Stimulated activated CD4-positive, alpha-beta T cell treated with anti-CD3 and anti-CD28 coated beads, Interleukin-15, amount 100 ng/mL, for 1 hour (primary cell): ENCODE measurements at places on chromosomes 1 and 21.

- DNase-seq = no peak
These were observed 111.8 kb upstream of the NBPF11 start for GRCh38 chr1:148263906-148264255.

- DNase-seq = no peak
These were observed 989.8 kb upstream of the B3GALT2 start for GRCh38 chr1:194176212-194176611.

GRCh38 chr1:39283858-39284257, 79.4 kb downstream of the MACF1 start:
- no peak for DNase-seq

DNA sequence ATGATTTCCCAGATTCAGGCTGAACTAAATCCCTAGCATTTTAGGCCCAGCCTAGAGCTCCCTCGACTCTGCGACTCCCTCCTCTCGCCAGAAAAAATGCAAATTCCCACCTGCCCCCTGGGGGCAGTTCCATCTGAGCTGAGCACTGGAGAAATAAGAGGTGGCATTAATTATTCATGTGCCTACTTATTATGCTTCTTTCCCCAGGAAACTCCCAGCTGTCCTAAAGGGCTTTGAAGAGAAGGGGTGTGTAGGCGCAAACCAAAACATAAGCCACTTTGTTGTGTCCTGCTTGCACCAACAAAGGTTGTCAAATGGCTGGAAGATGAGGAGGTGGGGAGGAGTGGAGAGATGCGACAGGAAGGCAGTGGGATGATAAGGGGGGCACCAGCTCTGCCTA, 41.4 kb upstream of the GOLT1A start:
- no peak for DNase-seq

DNA sequence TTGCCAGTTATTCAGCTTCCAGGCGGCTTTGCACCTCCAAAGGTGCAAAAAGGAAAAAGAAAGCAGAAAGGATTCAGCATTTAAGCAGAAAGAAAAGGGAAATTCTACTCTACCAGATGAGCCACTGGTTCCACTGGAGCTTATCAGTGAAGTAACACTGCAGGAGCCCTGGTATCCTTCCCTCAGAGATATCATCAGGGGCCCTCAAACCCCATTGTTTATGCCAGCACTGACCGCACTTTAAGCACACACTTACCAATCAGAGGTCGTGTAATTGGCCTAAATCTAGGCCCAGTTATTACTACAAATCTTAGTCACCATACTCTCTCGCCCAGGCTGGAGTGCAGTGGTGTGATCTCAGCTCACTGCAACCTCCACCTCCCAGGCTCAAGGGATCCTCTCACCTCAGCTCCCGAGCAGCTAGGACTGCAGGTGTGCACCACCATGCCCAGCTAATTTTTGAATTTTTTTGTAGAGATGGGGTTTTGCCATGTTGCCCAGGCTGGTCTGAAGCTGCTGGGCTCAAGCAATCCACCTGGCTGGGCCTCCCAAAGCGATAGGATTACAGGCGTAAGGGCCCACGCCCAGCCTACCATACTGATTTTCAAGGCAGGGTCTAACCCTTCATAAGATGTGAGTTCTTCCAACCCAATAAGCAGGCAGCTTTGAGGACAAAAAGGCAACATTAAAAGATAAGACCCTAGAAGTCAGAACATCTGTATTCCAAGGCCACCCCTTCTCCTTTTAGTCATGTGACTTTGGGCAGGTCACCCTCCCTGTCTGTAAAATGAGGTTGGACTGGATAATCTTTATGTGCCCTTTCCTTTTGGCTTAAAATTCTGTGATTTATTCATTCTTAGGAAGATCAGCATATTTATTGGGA, 125.3 kb downstream of the SYT2 start:
- DNase-seq = no peak

- no peak for DNase-seq
These were observed 139.8 kb downstream of the PRDM16 start for GRCh38 chr1:3208819-3209200.

- no peak for DNase-seq
These were observed 21.2 kb downstream of the MACO1 start for GRCh38 chr1:25451908-25452307.

- no peak for DNase-seq
These were observed 455.2 kb upstream of the RUNX1 start for GRCh38 chr21:35504277-35504676.

GRCh38 chr1:168920456-168921094, 185.9 kb upstream of the ATP1B1 start:
- DNase-seq = no peak

- no peak for DNase-seq
These were observed 5.2 kb downstream of the LEPR start for GRCh38 chr1:65425697-65426096.

DNA sequence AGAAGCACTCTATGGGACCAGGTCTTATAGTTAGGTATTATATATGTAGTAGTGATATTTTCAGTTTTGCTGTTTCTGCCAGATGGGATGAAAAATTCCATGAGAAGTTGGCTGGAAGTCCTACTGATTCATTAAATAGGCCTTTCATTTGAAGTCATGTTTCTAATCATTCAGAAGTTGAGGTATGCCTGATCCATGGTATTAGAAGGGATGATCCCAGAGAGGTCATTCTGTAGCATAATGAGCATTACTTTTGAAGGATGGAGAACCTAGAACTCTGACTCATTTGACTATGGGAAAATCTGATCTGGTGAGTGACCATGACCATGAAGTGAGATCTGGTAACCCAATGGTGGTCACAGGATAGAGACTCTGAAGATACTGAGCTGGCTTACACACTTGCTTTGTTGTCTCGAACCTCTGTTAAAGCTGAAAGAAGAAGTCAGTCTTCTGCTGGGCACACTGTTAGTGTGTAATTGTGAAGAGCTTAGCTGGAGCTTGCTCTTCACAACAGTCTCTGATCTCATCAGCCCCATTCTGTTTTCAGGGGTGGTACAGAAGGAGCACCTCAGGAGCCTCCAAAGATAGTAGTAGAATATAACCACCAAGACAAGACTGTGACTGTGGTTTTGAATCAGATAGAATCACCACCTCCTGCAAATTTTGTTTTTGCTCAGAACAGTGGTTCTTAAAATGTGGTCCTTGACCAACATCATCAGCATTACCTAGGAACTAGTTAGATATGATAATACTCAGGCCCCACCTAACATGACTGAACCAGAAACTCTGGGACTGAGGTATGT, 9.0 kb downstream of the MGST3 start:
- no peak for DNase-seq

DNA sequence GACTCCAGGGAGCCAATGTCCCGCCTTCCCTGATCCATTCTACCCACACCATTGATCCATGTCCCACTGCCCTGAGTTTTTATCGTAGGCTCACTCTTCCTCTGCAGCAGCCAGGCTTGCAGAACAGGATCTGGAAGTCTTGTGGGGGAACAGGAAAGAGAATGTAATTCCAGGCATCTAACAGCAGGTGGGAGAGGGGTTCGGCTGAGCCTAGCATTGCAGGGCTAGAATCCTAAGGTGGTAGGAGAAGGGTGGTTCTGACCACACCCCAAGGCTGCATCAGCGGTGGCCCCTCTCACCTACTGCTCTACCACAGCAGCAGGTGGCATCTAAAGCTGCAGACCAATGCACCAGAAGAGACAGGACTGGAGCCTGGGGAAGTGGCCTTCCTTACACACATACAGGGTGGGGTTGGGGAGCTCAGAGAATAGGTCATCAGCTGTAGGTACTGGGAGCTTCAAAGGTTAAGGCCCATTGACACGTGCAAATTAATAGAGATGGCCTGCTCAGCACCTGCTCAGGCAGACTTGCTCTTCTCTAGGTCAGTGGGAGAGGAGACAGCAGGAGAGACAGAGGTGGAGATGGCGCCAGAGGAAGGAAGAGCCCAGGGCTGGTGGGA, 20.5 kb downstream of the KNCN start:
- no peak for DNase-seq

DNA sequence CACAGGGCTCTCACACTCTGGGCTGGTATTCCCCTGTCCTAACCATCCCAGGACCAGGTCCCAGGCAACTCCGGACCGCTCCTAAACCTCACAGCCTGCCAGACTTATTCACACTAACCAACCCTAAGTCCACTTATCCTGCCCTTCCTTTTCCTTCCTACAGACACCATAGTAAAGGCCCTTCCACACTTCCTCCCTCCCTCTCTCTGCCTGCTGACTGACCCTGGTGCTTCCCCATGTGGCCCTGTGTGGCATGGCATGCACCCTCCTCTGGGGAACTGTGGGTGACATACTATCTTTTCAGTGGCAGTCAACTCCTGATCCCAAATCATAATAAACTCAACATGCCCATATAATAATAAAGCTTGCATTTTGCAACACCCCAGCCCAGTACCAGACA, 155.1 kb upstream of the DNAH14 start:
- DNase-seq = no peak

GRCh38 chr1:14881775-14882672, 271.5 kb upstream of the TMEM51 start:
- DNase-seq = no peak

DNA sequence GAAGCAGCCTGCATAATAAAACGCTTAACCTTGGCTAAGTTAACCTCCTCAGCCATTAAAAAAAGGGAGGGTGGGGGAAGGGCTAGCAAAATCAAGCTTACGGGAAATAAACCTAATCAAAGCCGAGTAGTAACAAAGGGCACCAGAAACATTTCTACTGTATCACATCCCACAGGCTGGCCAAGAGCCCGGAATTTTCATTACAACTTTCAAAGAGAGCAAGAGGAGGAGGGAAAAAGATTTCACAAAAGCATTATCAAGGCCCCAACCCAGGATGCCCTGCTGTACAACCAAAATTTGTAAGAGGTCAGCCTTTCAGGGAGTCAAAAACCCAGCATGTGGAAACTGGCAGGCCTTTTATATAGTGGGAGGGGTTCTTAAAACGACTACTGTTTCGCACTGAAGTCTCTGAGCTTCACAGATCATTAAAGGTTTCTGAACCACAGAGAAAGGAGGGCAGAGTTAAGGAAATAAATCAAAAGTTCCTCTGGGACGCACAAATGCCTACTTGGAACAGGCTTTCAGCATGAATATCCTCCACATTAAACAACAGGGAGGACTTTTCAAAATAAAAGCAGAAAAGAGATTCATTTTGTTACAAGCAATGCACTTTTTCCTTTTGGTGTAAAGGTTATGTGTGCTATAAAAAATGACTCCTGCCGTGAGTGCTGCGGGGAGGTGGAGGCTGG, 90.4 kb downstream of the SLC45A1 start:
- DNase-seq = no peak

DNA sequence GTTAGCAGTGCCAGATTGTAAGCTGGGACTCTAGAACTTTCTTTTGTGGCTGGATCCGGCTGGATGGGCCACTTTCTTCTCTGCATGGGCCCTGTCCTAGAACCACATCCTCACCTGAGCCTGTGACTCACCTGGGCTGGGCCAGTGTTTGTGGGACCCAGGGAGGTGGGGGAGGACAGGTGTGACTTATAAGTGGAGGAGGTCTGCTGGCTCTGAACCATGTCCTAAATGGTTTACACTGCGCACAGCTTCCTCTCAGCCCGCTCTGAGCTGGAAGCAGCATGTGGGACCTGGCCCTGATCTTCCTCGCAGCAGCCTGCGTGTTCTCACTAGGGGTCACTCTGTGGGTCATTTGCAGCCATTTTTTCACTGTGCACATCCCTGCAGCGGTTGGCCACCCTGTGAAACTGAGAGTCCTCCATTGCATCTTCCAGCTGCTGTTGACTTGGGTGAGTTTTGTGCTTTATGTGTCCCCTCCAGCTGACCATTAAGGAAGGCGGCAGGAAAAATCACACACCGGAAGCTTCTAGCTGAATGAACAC, at the start of gene AADACL3:
Gene AADACL3 (plus strand): TSS at position 215 of the 542 bp plus-strand sequence. CDS start 67 bp downstream, at position 282.
- DNase-seq = no peak

DNA sequence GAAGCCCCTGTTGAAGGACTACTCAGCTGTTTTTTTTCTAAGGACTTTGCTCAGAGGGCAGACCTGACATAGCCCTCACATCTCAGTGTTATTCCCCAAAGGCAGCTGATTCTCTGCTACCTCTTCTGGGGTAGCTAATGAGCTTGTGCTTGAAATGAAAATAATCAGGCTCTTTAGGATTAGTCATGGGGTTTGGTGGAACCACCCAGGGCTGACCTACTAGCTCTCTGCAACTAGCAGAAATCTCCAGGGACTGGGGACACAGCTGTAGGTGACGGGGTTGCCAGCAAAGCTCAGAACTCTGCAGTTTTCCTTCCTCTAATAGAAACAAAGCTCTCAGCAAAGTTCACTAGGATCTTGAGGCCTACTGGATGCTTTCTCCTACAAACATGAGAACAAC, 106.4 kb upstream of the BCL9 start:
- DNase-seq = no peak

- DNase-seq = no peak
These were observed 868.2 kb upstream of the CXADR start for GRCh38 chr21:16644685-16645084.

- no peak for DNase-seq
These were observed 43.7 kb downstream of the SAMD13 start for GRCh38 chr1:84345220-84345619.

DNA sequence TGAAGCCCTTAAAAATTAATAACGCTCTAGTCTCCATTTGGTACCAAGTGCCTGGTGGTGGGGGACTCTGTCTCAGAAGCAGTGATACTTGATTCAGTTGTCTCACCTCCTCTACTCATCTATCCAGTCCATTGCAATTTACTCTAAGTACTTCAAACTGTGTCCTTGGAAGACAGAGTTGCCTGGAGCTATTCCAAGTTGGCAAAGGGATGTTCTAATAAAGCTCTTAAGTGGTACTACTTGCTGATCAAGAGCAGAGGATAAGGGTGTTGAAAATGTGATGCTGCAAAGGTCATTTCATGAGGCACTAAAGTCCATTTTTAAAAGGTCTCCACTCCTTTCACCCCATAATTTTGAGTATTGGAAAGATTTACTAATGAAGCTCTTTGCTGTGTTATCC, 142.2 kb downstream of the NFIA start:
- DNase-seq = no peak

- peak; percentile 46 for DNase-seq
These were observed 5.1 kb downstream of the CLCNKA start for GRCh38 chr1:16026723-16027484.

DNA sequence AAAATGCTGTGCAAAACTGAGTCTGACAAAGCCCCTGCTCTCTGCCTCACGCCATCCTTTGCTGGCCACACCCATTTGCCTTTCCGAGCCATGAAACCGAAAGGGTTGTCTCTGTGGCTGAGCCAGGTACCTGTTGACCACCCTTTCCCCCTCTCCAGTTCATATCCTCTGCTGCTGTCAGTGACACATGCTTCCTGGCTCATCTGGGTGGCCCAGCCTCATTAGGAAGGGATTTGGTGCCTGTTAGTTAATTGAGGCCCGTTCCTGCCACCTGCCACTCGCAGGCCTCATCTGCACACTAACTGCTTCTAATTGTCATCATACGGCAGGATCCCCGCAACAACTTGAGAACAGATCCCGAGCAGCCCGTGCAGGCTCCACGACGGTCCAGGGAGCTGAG, 79.2 kb downstream of the OLIG1 start:
- DNase-seq = no peak

DNA sequence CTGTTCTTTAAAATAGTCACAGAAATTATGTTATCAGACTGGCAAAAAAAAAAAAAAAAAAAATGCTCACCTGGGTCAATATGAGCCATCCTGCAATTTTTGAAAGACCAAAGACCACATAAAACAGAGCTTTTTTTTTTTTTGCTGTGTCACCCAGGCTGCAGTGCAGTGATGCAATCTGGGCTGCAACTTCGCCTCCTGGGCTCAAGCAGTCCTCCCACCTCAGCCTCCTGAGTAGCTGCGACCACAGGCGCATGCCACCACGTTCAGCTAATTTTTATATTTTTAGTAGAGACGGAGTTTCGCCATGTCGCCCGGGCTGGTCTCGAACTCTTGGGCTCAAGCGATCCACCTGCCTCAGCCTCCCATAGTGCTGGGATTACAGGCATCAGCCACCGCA, 62.8 kb downstream of the RGS13 start:
- DNase-seq = no peak
